Stimulated activated CD4-positive, alpha-beta T cell treated with anti-CD3 and anti-CD28 coated beads, Interleukin-1b, Interleukin-23, amount 100 ng/mL, for 4 hours (primary cell): ENCODE measurements at places on chromosomes 12 and 14.

GRCh38 chr12:52191841-52192791 lies at the start of gene KRT80:
Gene KRT80, minus strand, starts transcription at chr12:52192014. Its CDS starts 112 bp downstream, at chr12:52191902.
- DNase-seq, result no peak

- DNase-seq, result no peak
Measured at GRCh38 chr14:74414403-74415114, 11.5 kb downstream of the SYNDIG1L start.

- no peak for DNase-seq
Measured at GRCh38 chr12:92914170-92914569, 14.9 kb downstream of the EEA1 start.

GRCh38 chr12:131418121-131418520 lies 292.8 kb upstream of the SFSWAP start:
- DNase-seq, result no peak

- DNase-seq, result no peak
Measured at GRCh38 chr14:65333943-65334687, 78.4 kb upstream of the FUT8 start.

GRCh38 chr12:6641131-6641530 lies 5.4 kb upstream of the LPAR5 start:
- no peak for DNase-seq

DNA sequence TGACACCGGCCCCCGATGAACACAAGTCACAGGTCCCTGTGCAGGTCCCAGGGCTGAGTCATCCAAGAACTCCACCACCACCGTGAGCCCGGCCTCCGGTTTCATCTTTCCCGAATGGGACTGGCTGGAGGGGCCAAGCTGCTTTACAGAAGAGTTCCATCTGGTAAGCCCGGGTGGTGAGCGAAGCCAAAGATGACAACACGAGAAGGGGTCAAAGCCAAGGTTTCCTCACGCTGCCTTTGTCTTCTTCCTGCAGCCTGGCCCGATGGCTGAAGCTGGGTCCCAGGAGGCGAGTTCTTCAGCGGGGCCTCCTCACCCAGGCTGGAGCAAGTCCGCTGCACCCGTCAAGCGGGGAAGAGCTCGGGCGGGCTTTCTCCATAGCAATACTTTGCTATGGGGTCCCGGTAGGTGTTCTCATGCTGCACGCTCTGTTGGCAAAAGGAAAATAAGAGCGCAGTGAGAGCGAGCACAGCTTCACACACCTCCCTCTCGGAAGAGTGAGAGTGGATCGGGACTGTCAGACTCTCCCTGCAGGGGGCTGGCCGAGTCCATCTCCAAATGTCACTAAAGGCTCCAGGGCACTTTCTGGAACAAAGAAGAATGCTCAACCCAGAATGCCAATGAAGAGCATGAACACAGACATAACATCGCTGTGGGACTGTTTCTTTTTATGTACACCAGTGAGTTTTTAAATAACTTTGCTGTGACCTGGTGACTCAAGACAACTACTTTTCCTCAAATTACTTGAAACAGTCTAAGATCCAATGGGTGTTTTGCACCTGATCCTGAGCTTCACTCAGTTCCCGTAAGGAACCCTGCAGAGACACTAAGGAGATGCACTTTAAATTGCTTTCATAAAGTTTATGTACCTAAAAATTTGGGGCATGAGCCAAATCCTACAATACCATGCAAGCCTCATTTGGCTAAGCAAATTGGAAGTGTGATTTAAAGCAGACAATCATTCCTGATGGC lies 20.1 kb downstream of the SPRING1 start:
- DNase-seq, result no peak

- no peak for DNase-seq
Measured at GRCh38 chr14:92584816-92585215, 71.2 kb downstream of the RIN3 start.

DNA sequence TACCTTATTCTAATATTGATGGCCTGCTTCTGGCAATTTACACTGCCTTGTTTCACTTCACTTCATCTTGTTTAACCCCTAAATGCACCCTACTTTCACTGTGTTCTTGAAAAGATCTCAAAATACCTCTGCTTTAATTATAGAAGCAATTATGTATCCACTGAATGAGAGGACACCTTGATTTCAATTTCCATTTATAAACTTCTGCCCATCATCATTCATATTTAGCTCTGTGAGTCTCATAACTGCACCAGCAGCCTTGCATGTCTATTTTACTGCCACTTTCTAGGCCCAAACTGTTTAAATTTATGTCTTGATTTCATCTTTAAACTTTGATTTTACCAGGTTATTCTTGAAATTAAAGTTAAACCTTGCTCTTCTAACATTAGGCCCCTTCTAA lies 7.1 kb upstream of the DNAAF2 start:
- DNase-seq, result no peak

- DNase-seq, result peak; percentile 11
Measured at GRCh38 chr12:45518291-45519235, 210.9 kb upstream of the ARID2 start.

DNA sequence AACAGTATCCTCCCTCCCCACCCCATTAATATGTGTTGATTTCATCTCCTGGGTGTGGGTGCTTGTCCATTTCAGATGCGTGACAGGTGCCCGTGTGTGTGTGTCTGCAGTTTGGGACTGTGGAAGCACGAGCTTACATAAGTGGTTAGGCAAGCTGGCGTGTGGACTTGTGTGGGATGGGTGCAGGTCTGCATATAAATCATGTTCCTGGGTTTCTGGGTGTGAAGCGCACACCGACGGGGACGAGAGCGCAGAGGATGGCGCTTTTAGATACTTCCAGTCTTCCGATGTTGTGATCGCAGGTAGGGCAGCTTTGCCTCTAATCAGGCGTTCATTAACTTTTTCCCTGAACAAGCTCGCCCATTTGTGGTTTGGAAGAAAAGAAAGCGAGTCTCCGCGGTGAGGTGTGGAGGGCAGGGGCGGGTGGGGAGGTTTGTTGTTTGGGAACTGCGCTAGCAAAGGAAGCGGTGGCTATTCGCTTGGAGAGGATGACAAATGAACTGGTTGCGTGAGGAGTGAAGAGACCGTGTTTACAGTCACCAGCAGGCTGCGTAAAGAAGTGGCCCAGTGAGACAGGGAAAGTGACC lies 865 bp downstream of the RGS6 start:
- no peak for DNase-seq

DNA sequence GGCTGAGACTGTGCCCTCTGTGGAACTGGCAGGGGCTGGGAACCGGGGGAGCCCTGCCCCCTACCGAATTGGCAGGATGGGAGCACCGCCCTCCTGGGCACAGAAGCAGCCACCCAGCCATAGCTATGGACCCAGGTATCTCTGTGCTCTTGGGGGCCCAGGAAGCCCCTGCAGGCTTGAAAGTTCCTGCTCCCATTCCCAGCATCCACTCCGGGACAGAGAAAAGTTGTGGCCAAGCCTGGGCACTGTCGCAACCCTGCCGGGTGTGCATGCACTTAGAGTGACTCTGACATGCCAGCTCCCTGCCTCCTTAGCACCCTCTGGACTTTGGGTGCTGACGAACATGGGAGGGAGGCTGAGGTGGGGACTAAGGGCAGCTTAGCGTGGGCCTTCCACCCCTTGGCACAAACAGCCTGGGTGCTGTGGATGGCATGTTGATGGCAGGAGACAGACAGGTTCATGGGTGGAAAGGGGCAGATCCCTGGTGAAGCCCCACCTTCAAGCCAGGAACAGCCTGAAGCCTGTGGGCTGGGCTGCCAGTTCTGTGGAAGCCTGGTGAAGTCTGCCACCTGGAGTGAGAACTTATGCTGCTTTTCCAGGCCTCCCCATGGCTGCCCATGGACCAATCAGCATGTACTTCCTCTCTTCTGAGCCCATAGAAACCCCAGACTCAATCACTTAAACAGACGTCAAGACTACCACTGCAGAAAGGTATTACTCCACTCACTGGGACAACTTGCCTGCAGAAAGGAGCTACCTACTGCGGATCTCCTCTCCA lies 279.0 kb downstream of the ATXN7L3B start:
- no peak for DNase-seq

GRCh38 chr14:99272632-99272898 lies 568 bp upstream of the BCL11B start:
- DNase-seq, result no peak

- no peak for DNase-seq
Measured at GRCh38 chr12:113241191-113242025, 20.1 kb downstream of the TPCN1 start.

- no peak for DNase-seq
Measured at GRCh38 chr14:37988472-37988871, 219.2 kb upstream of the SSTR1 start.

- no peak for DNase-seq
Measured at GRCh38 chr12:16531621-16532020, 74.3 kb downstream of the LMO3 start.

GRCh38 chr14:89022274-89022673 lies 197.8 kb downstream of the TTC8 start:
- no peak for DNase-seq

- no peak for DNase-seq
Measured at GRCh38 chr12:129467289-129467688, 436.5 kb downstream of the TMEM132D start.

- DNase-seq, result no peak
Measured at GRCh38 chr12:102052192-102053061, 9.4 kb downstream of the WASHC3 start.

DNA sequence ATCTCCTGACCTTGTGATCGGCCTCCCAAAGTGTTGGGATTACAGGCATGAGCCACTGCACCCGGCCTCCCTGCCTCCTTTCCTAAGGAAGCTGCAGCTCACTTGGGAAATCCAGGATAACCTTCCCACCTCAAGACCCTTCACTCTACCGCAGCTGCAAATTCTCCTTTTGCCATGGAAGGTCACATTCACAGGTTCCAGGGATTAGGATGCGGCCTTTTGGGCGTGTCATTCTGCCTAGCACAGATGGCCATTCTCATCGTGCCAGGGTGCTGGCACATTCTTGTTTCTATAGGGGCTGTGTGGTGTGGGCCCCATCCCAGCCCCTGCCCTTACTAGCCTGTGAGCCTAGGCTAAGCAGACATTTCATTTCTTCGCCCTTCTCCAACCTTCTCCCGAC lies 219.9 kb downstream of the CHST11 start:
- no peak for DNase-seq

DNA sequence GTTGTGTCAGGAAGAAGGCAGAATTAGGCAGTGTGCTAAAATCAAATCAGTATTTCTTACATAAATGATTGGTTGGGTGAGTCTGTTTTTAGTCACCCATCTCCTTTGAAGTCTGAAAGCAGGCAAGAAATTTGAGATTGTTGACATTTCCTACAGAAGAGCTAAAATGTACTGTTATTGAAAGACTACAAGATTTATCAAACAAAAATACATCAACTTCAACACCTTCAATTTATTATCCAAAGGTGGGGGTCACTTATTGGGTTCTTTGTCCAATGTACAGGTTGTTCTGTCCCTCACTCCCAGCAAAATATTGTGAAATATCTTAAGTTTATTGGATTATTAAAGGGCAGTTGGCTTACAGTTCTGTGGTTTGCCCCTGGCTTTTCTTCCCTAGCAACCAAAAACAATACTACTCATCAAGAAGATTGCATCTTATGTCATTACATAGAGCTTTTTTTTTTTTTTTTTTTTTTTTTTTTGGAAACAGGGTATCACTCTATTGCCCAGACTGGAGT lies 20.6 kb upstream of the PKP2 start:
- no peak for DNase-seq

- no peak for DNase-seq
Measured at GRCh38 chr14:104445832-104446381, 133.7 kb upstream of the C14orf180 start.

DNA sequence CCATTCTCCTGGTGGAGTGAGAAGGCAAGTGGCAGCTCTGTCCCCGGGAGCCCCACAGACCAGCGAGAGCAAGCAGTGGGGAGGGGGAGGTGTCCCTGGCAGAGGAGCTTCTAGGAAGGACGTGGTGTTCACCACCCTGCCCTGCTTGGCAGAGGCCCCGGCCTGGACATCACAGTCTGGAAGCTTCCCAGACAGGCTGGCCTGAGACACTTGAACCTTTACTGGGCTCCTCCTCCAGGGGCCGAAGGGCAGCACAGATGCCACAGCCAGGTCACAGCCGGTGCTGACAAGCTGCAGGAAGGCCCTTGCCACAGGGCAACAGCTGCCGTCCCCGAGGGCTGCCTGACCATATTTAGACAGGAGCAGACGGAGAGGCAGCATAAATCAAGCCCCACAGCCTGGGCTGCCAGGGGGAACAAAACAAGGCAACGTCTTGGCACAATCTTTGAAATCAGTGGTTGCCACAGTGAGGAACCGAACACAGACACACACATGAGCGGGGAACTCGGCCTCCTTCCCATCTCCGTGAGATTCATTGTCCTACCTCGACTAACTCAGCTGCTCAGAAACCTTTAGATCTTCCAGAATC lies 28.5 kb downstream of the PRIMA1 start:
- no peak for DNase-seq

GRCh38 chr12:10220398-10221077 lies 7.9 kb downstream of the GABARAPL1 start:
- no peak for DNase-seq

DNA sequence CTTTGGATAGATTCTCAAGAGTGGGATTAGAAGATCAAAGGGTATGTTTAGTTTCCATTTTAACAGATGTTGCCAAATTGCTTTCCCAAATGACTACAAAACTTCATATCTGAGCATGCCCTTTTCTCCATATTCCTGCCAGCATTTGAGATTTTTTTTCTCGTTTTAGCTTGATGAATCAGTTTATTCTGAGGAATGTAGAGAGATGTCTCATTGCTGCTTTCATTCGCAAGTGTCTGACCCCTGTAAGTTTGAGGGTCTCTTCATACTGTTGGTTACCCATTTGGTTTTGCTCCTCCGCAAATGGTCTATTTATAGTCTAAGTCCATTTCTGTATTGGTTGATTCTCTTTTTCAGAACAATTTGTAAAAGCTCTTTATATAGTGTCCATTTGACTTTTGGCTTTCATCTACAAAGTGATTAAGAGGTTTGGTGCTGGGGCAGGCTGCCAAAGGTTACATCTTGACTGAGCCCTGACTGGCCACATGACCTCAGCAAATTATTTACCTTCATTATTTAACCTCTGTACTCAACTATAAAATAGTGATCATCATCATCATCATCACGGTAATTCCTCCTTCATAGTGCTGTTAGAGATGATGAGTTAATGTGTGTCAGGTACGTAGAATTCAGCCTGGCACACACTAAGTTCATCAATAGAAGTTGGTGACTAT lies 33.6 kb downstream of the HCAR2 start:
- DNase-seq, result no peak

GRCh38 chr12:103698752-103699560 lies 111.9 kb downstream of the STAB2 start:
- DNase-seq, result no peak

DNA sequence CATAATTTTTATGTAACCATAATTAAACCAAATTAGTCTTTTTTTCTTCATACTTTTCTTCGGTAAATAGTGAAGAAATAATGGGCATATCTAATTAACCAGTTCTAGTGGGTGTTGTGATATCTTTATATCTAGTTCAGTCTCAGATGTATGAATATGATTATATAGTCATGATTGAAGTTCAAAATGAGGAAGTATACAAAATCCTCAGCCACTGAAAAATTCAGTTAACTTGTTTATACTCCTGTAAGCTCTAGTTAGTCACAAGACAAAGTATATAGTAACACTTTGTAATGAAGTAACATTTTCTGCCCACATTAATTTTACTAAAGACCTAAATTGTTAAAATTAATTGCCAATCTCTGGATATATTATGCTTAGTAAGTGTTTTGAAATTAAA lies 46.5 kb downstream of the CAND1 start:
- no peak for DNase-seq
